ENCODE measurements at places on chromosomes 13 and 19.

DNA sequence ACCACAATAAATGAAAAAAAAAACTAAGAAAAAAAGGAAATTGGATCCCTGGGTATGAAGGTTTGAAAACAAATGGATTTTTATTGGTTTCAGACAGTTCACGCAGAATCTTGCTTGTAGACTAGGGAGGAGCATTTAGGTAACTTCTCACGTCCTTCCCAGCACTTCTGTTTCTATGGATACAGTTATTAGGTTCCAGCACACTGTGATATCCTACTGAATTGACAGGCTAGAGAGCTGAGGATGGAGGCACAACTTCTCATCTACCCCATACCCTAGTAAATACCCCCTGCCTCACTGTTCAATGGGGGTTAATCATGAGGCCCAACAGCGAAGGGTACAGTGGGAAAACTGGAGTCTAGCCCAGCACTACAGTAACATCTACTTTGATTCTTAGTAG is 304.1 kb downstream of the ENOX1 start:
- DNase-seq: no peak

DNA sequence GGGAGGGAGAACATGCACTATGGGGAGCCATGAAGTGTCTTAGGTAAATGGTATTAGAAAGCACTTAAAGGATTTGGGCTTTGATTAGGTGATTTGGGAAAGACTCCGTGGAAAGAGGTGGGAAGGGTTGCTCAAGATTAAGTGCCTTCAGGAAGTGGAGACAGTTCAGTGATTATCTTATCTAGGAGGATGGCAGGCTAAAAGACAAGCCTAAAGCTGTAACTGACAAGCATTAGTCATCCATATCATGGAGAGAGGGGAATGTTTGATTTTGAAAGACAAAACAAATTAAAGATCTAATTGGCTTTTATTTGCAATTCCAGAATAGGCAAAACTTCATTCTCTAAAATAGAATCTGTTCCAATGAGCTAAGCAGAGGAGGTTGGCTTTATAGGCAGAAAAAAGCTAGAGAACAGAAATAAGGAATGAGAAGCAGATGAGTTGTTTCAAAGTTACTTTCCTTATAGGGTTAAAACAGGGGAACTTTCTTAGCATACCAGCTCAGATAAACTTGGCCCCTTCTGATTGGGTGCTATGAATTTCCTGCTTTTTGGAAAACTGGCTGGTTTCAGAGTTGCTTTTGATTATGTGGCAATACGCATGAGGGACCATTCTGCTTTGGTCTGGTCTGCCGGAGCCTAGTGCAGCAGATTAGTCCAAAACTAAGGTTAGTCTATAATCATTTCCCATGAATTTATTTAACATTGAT is 1.8 kb upstream of the DIAPH3 start:
- no peak for DNase-seq

DNA sequence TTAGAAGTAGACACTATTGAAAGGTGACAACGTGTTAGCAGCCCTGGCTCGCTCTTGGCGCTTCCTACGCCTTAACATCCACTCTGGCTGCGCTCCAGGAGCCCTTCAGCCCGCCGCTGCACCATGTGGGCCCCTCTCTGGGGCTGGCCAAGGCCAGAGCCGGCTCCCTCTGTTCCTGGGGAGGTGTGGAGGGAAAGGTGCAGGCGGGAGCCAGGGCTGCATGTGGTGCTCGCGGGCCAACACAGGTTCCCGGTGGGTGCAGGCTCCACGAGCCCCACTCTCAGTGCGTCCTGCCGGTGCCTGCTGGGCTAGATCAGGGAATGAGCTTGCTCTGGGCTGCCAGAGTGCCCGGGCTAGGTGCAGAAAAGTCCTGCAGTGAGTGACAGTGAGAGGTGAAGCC is 1284.3 kb downstream of the OLFM4 start:
- DNase-seq: no peak

DNA sequence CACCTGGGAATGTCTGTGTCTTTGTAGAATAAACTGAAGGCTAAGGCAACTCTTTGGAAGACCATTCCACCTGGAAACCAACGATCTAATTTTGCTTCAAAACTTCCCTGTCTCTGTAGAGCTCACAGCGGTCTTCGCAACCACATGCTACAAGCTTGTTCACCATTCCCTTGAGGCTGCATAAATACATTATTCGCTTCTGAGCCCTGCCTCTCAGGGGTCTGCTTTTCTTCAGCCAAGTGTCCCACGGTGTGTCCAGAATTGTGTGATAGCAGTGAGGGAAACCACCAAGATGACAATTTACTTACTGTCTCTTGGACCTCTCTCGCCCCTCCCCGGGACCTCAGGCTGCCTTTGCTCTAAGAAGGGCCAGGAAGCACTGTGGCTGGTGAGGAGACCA is 51.1 kb downstream of the GPR12 start:
- DNase-seq: no peak

- DNase-seq: no peak
These were observed 7.5 kb upstream of the CEBPA start for GRCh38 chr19:33309826-33310225.

- DNase-seq: no peak
These were observed 305.1 kb downstream of the KCNRG start for GRCh38 chr13:50320271-50320862.

- DNase-seq: no peak
These were observed 6.9 kb downstream of the ETFB start for GRCh38 chr19:51359294-51359693.

- DNase-seq: peak; percentile 63
These were observed 3.6 kb upstream of the KCNN4 start for GRCh38 chr19:43784241-43784980.

GRCh38 chr19:33168528-33168927 is 25.6 kb upstream of the LRP3 start:
- DNase-seq: no peak

DNA sequence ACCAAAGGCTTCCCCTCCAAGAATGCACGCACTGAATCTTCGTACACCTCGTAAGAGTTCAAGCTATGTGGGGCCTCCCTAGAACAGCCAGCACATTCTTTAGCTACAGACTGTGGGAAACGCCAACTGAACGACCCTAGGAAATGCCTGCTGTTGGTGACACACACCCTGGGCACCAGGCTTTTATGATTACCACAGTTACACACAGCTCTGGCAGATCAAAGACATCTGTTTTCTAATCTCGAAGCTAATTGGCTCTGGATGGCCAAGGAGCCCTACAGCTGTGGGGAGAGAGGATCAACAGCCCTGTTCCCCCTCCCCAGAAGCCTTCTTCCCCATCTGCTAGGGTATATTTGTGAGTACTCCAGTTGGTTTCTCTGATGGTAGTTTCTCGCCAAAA is 123.0 kb downstream of the COL4A1 start:
- DNase-seq: no peak

DNA sequence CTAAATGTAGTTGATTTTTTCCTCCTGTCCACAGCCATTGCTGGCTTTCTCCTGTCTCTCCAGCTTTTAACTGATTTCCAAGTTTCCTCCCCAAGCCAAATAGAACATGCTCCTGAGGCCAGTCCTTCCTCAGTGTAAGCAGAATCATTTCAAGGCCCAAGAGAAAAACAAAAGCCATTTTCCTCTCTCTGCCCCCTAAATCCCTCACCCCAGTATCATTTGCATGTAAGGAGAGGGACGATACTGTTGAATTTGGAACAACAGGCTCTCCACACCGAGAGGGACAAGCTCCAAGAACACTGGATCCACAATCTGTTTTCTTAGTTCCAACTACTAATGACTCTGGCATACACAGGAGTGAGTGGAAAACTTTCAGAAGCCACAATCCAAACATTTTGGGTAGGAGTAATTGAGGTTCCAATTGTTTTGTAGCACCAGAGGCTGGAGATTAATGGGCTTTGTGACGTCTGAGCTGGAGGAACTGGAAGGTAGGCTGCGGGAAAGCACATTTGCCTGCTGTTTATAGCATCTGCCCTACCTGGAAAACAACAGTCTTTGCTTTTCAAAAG is 156.8 kb downstream of the FLT1 start:
- DNase-seq: no peak

- DNase-seq: no peak
These were observed 71.4 kb upstream of the SERP2 start for GRCh38 chr13:44302233-44302632.

GRCh38 chr13:48448959-48449614 is 36.2 kb upstream of the LPAR6 start:
- DNase-seq: no peak

- no peak for DNase-seq
These were observed 555 bp downstream of the SCAF1 start for GRCh38 chr19:49642492-49643035.

- DNase-seq: peak; percentile 92
These were observed 2.4 kb upstream of the ARGLU1 start for GRCh38 chr13:106570299-106570852.

GRCh38 chr13:36353001-36353400 is 6.8 kb upstream of the SPART start:
- no peak for DNase-seq

GRCh38 chr13:21054313-21054712 is 7.1 kb downstream of the LATS2 start:
- DNase-seq: no peak

DNA sequence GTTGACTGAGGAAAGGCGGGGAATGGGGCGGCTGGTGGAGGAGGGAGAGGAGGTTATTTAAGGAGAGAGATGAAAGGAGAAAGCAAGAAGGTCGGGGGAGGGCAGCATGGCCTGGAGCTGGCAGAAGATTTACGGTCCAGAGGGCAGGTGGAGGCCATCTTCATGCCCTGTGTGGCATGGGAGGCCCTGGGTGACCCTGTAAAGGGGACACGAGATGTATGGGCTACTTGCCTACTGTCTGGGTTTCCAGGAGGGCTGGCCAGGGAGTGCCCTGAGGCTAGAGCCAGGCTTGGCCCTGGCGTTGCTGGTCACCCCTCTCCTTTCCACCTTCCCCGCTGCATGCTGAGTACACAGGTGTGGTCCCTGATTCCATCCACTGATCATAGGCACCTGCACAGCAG is 6.1 kb downstream of the WTIP start:
- no peak for DNase-seq

DNA sequence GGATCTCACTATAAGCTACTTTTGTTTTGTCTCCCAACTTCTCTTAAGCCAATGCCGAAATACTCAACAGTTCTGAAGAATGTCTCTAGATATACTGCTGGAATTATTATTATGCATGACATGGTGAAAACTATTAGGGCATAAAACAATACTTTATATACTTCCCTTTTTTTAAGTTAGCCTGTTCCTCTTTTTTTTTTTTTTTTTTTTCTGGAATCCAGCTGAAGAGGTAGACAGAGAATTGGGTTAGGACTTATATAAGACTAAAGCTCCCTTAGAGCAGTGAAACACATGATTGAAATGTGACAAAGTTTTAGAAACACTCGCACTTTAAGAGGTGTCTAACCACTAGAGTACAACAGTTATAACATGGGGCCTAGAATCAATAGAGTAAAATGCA is 850.9 kb upstream of the PCDH9 start:
- no peak for DNase-seq

DNA sequence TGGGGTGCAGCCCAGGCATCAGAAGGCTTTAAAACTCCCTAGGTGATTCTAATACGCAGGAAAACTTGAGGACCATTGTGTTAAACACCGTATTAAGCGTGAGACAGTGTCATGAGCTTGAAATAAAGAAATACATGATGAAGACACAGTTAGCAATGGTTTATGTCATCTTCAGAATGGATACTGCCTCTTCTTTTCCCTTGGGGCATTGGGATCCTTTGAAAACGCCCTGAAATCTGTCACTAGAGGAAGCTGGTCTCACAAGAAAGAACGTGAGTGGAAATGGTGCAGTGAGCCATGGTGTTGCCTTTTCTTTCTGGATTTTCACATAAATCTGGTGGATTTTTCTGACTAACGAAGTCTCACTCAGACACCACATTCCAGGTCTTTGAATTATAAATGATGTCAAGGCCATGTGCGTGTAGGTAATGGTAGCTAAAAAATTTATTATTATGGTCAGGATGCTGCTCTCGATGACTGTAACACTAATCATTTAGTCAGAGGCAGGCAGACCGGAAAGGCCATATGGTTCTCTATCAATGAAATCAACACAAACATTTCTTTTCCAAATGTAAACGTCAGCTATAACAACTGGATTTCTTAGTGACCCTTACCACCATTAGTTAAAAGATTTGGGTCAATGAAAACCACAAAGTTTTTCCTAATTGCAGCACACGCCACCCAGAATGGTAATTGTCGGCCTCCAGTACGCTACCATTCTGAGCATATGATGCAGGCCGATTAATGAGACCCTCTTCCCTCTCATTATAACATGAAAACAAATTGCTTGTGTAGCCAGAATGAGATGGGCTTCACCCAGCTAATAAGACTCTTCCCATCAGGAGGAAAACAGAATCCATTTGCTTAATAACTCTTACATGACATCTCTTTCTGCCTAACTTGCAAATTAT is 105.6 kb downstream of the SLC7A1 start:
- DNase-seq: no peak

DNA sequence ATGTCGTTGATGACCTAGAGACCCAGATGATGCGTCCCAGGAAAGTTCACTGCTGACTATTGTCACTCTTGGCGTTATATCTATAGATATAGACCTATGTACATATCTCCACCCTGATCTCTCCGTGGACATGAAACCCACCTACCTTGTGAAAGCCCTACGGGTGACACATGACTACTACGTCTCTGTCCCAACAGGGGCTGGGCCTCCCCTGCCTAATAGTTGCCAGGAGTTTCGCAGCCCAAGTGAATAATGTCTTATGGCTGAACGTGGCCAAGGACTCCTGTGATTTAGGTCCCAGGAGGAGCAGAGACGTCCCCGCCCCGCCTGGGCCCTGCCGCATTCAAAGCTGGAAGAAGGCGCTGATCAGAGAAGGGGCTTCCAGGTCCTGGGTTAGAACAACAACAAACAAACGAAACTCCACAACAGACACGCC is 4.9 kb upstream of the POU4F1 start:
- no peak for DNase-seq

GRCh38 chr19:49216071-49216470 is 58.5 kb downstream of the TRPM4 start:
- no peak for DNase-seq

DNA sequence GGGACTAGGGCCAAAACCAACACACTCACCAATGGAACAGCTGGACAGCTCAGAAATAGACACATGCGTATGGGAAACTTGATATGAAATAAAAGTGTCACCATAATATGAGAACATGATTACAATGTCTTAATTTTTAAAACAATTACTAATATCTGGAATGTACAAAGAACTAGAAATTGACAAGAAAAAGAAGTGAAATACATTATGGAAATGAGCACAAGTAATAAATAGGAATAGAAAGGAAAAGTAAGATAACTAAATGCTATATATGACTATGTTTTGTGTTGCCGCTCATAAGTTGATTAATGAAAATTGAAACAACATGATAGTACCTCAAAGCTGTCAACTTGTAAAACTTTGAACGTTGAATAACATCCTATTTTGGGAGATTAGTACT is 801.1 kb downstream of the SLITRK5 start:
- DNase-seq: no peak

Measured in CD4-positive, alpha-beta T cell treated with Interleukin-4 for 1 hour (primary cell).